Transverse colon (tissue), 4 donors: ENCODE measurements at places on chromosomes 5 and 9. TPM values are rescaled to one million over a fixed set of nuclear protein-coding genes. Genes with fewer than 3 reads are reported as not detected.

- H3K4me1 ChIP-seq, result peaks cover 11% of the 10 kb centered on the region
- H3K4me3 ChIP-seq, result no peak overlapping the region
- peak overlapping the region; percentile 73 for H3K27ac ChIP-seq
Measured at GRCh38 chr5:1239505-1240251, 14.5 kb downstream of the SLC6A18 start.

- H3K27me3 ChIP-seq, result no peaks in the 10 kb centered on the region
- H3K36me3 ChIP-seq, result peaks cover 8% of the 10 kb centered on the region
- no peak for DNase-seq
- H3K4me3 ChIP-seq, result no peak overlapping the region
- peaks cover 28% of the 10 kb centered on the region for H3K4me1 ChIP-seq
Measured at GRCh38 chr9:128885798-128886197, 3.9 kb downstream of the LRRC8A start.

DNA sequence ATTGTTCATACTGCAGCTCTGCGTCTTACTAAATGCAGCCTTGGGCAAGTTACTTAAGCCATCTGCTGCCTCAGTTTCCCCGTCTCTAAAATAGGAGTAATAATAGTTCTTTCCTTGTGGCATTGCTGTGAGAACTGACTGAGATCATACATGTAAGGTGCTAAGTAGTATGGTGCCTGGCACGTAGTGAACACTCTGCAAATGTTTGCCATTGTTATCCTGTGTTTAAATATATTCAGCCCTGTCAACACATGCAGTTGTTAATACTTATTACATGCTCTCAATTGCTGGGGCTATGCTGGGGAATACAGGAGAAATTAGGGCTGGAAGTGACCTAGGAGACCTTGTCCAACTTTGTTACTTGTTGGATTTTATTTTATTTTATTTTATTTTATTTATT lies 105.2 kb upstream of the RAI14 start:
- H3K4me3 ChIP-seq, result no peak overlapping the region
- no peak for DNase-seq
- no peak overlapping the region for H3K27ac ChIP-seq
- peaks cover 6% of the 10 kb centered on the region for H3K4me1 ChIP-seq
- H3K27me3 ChIP-seq, result no peaks in the 10 kb centered on the region
- no peaks in the 10 kb centered on the region for H3K36me3 ChIP-seq

- no peak for DNase-seq
- no peaks in the 10 kb centered on the region for H3K36me3 ChIP-seq
- no peak overlapping the region for H3K27ac ChIP-seq
Measured at GRCh38 chr9:15782106-15782505, 229.3 kb downstream of the CCDC171 start.

DNA sequence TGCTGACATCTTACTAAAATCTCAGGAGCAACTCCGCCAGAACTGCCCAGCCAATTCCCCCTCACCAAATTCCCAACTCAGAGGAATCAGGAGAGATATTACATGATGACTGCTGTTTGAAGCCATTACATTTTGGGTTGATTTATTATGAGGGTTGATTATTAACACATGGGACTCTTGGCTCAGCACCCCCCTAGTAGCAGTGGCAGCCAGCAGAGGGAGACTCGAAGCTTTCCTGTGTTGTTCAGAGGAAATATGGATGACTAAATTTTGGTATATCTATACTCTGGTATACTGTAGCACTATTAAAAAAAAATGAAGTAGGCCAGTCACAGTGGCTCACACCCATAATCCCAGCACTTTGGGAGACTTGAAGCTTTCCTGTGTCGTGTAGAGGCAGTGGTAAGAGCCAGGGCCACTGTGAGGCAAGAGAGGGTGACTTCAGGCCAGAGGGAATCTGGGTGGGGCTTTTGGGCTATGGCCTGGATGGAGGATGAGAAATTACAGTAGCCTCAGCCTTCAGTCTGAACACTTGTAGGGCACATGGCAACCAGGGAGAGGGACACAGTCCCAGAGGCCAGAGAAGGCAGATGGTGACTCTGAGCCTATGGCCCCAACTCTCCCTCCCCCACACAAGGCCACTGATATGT lies 111.4 kb downstream of the LHX2 start:
- no peak overlapping the region for H3K4me3 ChIP-seq
- H3K4me1 ChIP-seq, result no peaks in the 10 kb centered on the region
- DNase-seq, result no peak
- no peak overlapping the region for H3K27ac ChIP-seq
- no peaks in the 10 kb centered on the region for H3K36me3 ChIP-seq
- H3K27me3 ChIP-seq, result no peaks in the 10 kb centered on the region

- peaks cover 30% of the 10 kb centered on the region for H3K4me1 ChIP-seq
- H3K4me3 ChIP-seq, result no peak overlapping the region
- no peaks in the 10 kb centered on the region for H3K27me3 ChIP-seq
- DNase-seq, result peak; percentile 57
- peak overlapping the region; percentile 88 for H3K27ac ChIP-seq
Measured at GRCh38 chr9:95092262-95093072, 225.0 kb downstream of the FANCC start.

The NUTM2F gene
- total RNA-seq, result not detected

- H3K27me3 ChIP-seq, result no peaks in the 10 kb centered on the region
- no peak overlapping the region for H3K27ac ChIP-seq
- H3K4me1 ChIP-seq, result peaks cover 8% of the 10 kb centered on the region
- H3K4me3 ChIP-seq, result no peak overlapping the region
Measured at GRCh38 chr9:94086486-94087345, 2.5 kb downstream of the PTPDC1 start.

- peak overlapping the region; percentile 72 for H3K4me3 ChIP-seq
- peaks cover 6% of the 10 kb centered on the region for H3K4me1 ChIP-seq
- no peaks in the 10 kb centered on the region for H3K27me3 ChIP-seq
- H3K27ac ChIP-seq, result peak overlapping the region; percentile 85
- DNase-seq, result peak; percentile 81
Measured at GRCh38 chr9:97237951-97238889, 69.2 kb upstream of the CCDC180 start.
